T-helper 1 cell (primary cell): ENCODE measurements at places on chromosomes 2 and 18.
A peak's percentile ranks its signal among the peaks of the same experiment; 100 is the strongest.

- no peak for DNase-seq
These were observed 507.1 kb downstream of the TMEM182 start for GRCh38 chr2:103268841-103269498.

- DNase-seq, result peak; percentile 29
These were observed 136.8 kb downstream of the NEDD4L start for GRCh38 chr18:58180738-58181353.

DNA sequence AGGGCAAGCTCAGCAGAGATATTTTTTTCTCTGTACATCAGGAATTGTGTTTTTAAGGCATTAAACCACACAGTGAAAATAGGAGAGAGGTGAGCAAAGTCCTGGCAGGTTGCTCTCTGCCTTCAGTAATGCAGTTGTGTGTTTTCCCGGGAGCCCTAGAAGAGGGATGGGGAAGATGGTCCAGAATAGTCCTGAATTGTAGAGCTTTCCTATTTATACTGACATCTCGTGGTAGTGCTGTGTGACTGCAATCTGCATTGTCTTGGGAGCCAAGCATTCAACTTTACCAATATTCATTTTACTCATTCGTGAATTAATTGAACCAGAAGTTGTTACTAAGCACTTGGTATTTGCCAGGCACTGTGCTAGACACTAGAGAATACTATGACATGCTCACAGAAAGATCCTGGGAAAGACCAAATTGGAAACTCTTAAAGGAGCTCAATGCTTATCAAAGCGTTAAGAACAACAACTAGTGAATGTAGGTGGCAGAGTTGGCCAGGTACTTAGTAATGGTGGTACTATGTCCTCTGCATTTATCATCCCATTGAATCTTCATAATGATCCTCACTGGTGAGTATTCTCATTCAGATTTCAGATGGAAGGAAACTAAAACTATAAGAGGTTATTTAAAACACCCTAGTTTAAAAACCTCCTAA, 214.6 kb downstream of the TRIB2 start:
- DNase-seq, result no peak

DNA sequence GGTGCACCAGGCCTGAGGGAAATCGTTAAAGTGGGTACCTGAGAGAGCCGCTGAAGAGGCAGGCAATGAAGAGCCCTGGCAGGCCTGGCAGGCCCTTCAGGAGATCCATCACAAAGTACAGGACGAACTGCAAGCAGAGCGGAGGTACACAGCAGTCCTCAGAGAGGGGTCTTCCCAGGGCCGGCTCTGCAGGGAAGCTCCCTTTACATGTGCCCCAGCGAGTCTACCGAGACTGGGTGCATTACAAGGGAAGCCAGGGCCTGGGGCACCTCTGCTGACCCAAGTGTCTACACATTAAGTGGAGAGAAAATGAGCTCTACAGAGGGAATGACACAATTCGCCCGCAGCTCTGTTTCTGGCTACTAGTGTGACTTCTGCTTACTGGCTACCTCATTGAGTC, 8.1 kb upstream of the ATRAID start:
- DNase-seq, result no peak

- DNase-seq, result no peak
These were observed 24.2 kb upstream of the BZW1 start for GRCh38 chr2:200787351-200788120.
